Breast epithelium (tissue), 4 donors: ENCODE measurements at places on chromosomes 7 and 10. TPM values are rescaled to one million over a fixed set of nuclear protein-coding genes. Genes with fewer than 3 reads are reported as not detected.

GRCh38 chr7:23100697-23101096 lies 4.9 kb upstream of the KLHL7 start:
- H3K4me3 ChIP-seq, result no peak overlapping the region
- DNase-seq, result no peak
- no peak overlapping the region for H3K27ac ChIP-seq
- H3K4me1 ChIP-seq, result no peaks in the 10 kb centered on the region

- no peaks in the 10 kb centered on the region for H3K27me3 ChIP-seq
- no peaks in the 10 kb centered on the region for H3K4me1 ChIP-seq
- H3K36me3 ChIP-seq, result no peaks in the 10 kb centered on the region
- no peak for DNase-seq
- no peak overlapping the region for H3K27ac ChIP-seq
- H3K4me3 ChIP-seq, result no peak overlapping the region
Observed at GRCh38 chr7:80231707-80232106, 97.1 kb downstream of the GNAI1 start.

The COL1A2 gene
- 113 TPM for total RNA-seq

DNA sequence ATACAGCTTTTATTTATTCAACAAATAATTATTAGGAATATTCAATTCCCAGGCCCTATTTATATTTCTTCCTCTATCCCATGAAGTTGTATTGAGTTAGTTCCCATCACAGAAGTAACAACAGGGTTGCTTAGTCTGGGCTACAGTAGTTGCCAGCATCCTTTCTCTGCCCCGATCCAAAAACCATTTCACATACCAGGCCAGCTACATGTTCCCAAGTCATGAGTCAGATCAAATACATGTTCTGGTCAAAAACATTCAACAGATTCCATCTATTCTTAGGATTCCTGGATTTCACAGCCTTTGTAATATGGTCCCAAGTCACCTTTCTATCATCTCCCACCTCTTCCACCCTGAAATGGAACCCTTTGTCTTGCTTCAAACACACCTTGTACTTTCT lies 91.6 kb downstream of the RAB11FIP2 start:
- DNase-seq, result no peak
- no peaks in the 10 kb centered on the region for H3K4me1 ChIP-seq
- H3K27ac ChIP-seq, result no peak overlapping the region
- H3K27me3 ChIP-seq, result no peaks in the 10 kb centered on the region
- H3K36me3 ChIP-seq, result no peaks in the 10 kb centered on the region

DNA sequence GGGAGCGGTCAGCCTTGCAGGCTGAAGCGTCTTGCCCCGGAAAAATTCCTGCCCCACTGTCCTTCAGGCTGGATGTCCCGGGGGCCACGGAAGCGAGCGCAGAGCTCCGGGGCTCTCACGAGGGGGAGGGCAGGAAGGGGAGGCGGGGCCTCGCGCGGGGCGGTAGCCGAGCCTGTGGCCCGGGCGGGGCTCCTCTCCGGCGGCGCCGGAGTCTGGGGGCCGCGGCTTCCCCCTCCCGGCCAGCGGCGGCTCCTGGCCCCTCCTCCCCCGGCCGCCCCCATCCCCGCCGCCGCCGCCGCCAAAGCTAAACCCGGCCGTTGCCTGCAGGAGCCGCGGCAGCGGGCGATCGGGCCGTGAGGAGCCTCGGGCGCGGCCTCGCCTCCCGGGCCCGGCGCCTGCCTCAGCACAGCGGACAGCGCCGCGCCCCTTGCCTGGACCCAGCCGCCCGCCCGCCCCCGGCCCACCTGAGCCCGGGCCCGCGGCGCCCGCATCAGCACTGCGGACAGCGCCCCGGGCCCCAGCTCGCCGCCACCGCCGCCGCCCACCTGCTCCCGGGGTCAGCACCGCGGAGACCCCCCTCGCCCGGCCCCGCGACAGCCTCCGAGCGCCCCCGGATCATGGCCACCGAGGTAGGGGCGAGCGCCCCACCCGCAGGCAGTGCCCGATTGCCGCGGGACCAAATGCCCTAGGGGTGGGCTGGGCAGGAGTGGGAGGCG lies at the start of gene GOLGA7B:
Gene GOLGA7B (plus strand): TSS at position 157 of the 716 bp plus-strand sequence. CDS start 461 bp downstream, at position 618.
- peak within 1 kb of the TSS; percentile 67 for H3K4me3 ChIP-seq
- no peaks in the 10 kb centered on the region for H3K36me3 ChIP-seq
- DNase-seq, result no peak
- peaks cover 5% of the 10 kb centered on the region for H3K4me1 ChIP-seq
